ENCODE measurements at places on chromosomes 7 and 10.

DNA sequence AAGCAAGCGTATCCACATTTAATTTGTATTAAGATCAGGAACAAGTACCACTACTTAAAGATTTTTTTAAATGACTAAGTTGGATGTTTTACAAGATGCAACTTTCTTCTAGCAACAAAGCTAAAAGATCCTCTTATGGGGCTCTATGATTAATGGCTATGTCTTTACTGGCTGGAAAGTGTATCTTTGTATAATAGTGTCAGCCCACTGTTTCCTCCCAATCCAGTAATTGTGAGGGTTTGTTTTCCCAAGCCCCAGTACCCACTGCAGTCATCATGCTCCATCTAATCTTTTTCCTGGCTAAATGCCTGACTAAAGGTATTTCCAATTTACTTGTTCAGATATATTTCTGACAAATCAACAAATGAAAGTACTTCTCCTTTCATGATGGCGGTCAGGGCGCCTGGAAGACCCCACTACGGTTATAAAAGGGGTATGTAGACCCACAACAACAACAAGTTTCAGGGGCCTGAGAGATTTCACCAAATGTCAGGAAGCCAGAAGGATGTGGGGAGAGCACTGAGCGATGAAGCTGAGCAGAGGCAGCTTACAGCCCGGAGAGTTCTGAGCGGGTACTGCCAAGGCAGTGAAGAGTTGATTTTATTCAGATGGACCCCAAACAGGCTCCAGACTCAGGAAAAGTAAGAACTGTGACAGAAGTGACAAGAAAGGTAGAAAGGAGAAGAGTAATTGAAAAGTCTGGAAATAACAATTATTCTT is 222.6 kb upstream of the KLF14 start:
- DNase-seq: no peak

- peak; percentile 54 for DNase-seq
These were observed 29.5 kb upstream of the EBF3 start for GRCh38 chr10:129993621-129994020.

- DNase-seq: peak; percentile 76
These were observed 154.8 kb upstream of the PRSS58 start for GRCh38 chr7:142412551-142413193.

GRCh38 chr10:56319386-56319785 is 41.7 kb downstream of the ZWINT start:
- DNase-seq: no peak

- DNase-seq: no peak
These were observed 113.7 kb downstream of the EGFR start for GRCh38 chr7:55132550-55132889.

DNA sequence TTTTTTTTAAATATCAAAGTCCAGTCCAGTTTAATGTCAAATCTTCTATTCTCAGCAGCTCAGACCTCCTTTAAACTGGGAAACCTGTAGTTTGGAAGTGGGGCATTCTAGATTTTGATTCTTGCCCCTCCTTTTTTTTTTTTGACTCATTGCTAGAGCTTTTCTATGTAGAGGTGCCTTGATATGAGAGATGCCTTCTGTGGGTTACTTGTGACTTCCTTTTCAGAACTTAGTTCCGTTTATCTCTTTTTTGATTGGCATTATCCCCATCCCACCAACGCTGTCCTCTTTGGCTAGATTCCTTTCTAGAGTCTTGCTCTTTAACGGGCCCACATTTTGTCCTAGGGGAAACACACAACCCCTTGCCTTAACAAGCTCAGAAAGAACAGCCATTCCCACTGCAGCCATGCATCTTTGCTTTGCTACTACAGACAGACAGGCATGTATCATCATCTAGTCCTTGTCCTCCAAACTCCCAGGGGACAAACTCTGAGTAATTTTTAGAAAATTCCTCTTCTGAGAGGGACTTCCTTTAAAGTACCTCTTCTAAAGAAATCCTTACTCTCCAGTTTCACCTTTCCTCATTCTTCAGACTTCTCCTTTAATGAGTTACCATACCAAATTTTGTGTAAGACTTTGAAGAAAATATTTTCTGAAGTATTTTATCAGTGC is 153.6 kb downstream of the PHF14 start:
- DNase-seq: no peak

GRCh38 chr7:64651203-64651602 is 14.7 kb upstream of the ZNF107 start:
- no peak for DNase-seq

- DNase-seq: peak; percentile 96
These were observed 9.9 kb downstream of the TTYH3 start for GRCh38 chr7:2641406-2642393.

DNA sequence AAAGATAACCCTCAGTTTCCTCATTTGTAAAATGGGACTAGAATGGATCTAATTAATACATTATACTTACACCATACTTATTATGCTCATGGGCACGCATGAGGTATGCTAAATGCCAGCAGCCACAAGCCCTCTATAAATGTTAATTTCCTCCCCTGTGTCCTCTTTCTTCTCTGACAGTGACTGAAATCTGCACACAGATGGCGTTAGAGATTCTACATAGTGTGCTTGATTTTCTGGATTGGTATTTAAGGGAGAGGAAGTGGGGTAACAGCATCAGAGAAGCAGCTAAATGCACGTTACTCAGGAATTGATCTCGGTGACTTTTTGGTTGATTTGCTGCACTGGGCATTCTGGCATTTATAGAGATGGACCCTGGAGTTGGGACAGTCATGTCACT is 568.5 kb downstream of the CALN1 start:
- DNase-seq: no peak

DNA sequence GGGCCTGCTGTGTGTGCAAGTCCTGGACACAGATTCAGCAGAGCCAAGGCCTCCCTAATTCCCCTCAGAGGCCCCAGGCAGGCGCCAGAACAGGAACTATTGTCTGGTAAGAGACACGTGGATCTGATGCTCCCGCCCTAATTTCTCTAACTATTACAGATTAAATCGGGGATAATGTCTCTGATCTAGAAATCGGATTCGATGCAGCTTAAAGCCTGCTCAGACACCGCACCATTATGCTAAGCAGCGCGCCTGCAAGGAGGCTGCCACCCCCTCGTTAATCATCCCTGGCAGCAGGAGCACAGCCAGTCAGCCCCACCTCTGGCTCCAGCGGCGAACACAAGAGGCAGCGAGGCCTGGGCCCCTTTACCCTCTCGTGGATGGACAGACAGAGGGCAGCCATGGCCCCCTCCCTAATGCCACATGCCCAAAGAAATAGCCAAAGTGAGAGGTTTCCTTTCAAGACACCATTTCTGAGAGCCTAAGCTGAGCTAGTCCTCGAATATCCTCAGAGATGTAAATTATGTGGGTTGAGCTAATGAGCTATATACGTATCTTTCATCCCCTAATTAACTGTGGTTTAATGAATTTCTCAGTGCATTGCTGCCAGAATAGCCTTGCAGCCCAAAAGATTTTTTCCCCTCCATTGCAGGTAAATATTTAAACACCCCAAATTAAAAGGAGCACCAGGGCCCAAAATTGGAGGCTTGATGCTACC is 122.1 kb downstream of the GRID1 start:
- no peak for DNase-seq

DNA sequence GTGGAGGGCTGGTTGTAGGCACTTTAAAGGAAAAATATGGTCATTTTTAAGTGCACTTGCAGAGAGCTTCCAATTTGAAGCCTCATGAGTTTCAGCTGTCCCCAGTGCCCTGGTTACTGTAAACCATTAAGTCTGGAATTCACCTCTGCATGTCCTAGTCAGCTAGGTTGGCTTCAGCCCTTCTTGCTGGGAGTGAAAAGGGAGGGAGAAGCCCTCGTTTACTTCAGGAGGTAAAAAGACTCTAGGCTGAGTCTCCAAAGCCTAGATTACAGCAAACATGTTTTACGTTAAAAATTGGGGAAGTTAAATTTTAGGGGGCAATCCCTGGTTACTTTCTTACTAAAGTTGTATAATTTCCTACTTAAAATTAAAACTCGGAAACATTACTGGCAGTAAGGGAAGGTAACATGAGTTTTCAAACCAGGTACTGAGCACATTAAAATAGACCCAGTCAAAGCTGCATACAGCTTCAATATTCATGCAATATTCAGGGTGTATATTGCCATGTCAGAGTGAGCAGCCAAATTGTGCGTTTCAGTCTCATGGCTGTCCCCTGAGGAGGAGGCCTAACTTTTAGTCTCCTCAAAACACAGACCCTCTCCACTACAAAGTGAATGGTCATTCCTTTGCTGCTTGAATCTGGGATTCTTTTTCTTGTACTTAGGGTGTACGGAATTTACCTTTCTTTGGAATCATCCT is 156.7 kb downstream of the PRKG1 start:
- DNase-seq: no peak

DNA sequence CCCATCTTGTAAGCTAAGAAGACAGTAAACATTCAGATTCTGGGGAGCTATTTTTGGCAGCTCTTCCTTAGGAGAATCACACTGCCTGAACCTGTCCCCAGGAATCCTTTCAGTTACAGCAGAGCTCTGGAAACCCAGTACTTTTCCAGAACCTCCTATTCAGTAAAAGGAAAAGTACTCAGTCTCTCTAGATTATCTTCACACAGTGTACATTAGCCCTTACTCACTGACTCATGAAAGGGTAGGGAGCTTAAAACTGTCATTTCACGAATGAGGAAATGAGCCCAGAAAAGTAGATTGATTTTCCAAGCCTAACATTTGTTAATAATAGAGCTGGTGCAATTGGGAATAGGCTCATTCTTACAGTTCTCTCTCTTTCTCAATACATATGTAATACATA is 3.9 kb upstream of the CNNM1 start:
- no peak for DNase-seq

GRCh38 chr10:71383972-71384687 is 12.6 kb upstream of the CDH23 start:
- peak; percentile 86 for DNase-seq

GRCh38 chr10:110115784-110116520 is 91.5 kb upstream of the MXI1 start:
- DNase-seq: no peak

DNA sequence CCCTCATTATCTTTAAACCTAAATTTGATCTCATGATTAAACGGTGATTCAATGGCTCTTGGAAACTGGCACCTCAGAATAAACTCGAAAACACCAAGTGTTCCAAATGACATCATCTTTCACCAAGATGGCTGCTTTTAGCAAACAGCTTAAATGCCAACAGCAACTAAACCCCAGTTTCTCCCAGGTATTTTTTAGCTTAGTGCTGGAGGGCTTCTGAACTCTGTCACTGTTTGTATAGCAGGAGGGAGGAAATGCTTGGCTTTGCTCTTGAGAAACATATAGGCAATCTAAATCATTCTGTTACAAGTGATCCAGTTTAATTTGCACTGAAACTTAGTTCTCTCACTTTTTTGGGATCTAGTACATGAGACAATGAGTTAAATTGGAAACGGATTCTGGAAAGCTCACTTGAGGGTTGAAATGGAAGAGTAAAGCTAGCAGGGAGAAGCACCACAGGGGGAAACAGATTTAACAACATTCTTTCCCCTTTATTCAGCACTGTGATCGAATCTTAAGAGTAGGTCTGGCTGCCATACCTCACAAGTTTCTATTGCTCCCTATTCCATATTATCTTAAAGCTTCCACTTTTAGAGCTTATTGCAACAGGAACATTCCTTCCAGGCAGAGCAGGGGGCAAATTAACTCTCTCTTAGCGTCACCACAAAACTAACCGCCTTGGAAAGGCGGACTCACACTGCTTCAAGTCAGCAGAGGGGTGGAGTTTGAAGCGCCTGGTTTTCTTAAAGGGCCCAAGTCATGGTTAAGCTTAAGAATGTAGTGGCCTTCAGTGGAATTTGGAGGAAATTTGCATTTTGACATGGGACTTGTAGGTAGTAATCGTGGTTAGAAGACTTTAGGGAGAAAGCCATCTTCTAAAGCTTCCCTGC is 1.8 kb upstream of the CCDC6 start:
- DNase-seq: peak; percentile 83

DNA sequence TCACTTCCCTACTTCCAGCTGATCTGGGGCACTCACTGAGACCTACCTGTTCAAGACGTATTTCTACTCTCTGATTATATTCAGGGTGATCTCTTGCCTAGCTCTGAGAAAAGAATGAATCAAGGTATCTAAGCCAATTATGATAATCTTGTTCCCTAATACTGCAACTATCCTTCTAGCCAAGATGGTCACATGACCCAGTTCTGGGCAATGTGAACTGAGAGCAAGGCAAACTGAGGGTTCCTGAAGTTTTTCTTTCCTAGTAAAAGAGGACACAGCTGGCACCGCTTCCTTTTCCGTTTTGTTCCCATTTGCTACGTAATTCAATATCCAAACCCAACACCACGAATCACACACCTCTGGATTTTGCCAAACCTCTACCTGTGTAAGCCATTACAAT is 5.9 kb upstream of the GPAM start:
- DNase-seq: no peak

- no peak for DNase-seq
These were observed 1214.7 kb downstream of the SORCS3 start for GRCh38 chr10:105855791-105856190.

GRCh38 chr10:76973091-76974016 is 664.3 kb downstream of the KCNMA1 start:
- peak; percentile 16 for DNase-seq

DNA sequence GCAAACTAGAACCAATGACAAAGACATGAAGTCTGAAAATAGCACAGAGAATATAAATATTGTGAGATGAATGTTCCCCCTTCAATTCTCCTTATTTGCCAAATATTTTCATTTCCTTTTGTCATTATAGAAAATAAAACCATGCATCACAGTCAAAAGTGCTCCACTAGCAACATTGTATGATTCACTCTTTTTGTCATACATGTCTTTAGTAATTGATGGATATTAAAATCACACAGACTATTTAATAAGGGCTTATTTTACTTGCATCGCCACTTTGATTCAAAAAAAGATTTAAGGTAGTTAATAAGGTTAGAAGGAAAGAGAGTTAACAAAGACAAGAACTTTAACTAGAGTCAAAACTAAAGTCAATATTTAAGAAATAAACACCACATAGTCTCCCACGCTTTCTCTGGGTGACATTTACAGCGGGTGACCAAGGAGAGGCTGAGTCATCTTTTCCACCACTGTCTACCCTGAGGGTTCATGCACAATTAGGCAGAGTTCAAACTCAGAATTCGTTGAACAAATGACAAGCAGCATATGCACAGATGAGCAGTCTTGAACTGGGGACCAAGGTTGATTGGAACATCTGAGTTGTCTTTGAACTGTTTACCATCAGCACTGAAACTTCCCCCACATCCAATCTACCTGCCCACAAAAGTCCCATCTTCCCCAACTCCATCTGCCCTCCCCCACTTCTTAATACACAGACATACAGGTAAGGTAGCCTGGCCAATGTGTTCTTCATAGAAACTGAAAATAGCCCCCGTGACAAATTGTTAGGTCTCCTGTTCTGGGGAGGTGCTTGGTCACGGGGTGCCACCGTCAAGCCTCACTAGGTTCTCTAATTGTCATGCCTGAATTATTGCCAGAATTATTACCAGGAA is 42.5 kb downstream of the C7orf25 start:
- no peak for DNase-seq

- no peak for DNase-seq
These were observed 211.6 kb downstream of the SFMBT2 start for GRCh38 chr10:7199152-7199760.

GRCh38 chr10:17454161-17455014 is at the start of gene ST8SIA6:
Gene ST8SIA6, minus strand, starts transcription at chr10:17454595. Its CDS starts 340 bp downstream, at chr10:17454255.
- peak; percentile 82 for DNase-seq

- DNase-seq: no peak
These were observed 230.7 kb downstream of the RPS24 start for GRCh38 chr10:78264361-78264760.

All from GM03348 (cell line).